Renal cortical epithelial cell (primary cell): ENCODE measurements at places on chromosomes 5 and 9.

GRCh38 chr5:1743769-1744085 lies 55.9 kb downstream of the MRPL36 start:
- DNase-seq = no peak

DNA sequence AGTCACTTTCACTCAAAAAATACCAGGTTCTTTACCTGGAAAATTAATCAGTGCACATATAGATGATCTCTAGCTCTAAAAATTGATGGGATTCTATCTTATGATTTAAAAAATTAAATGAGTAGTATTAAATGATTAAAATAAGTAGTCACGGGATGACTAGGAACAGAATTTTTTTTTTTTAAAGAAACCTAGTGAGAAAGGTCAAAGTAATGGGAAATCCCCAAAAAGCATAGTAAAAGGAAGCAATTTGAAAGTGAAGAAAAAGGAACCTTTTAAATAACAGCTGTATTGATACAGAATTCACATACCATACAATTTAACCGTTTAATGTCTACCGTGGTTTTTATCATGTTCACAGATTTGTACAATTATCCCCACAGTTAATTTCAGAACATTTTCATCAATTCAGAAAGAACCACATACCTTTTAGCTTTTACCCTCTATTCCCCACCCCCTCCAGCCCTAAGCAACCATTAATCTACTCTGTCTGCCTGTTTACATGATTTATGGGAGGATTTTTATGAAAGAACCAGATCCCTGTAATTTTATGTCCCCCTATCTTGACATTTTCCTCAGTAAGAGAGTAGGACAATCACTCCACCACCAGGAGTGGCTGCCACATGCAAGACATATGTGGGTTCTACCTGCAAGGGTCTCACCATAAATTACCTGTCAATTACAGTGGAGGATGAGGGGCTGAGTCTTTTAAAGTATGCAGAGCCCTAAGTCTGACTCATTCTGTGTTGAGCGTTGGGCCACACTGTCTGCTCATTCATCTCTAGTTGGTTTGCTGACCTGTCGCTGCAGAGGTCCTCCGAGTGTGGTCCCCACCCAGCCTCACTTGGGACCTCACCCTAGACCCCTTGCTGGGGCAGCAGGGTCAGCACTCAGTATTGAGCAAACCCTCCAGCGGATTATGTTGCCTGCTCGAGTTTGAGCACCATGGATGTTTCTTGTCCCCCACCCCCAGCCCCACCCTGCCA lies 16.0 kb downstream of the ANKRD33B start:
- DNase-seq = no peak

GRCh38 chr5:14254686-14255085 lies 111.5 kb downstream of the TRIO start:
- no peak for DNase-seq

GRCh38 chr9:122619996-122620395 lies 5.5 kb downstream of the OR1Q1 start:
- no peak for DNase-seq

- DNase-seq = no peak
Observed at GRCh38 chr5:173973616-173973969, 15.4 kb upstream of the C5orf47 start.

GRCh38 chr9:121672986-121673385 lies 21.6 kb downstream of the DAB2IP start:
- DNase-seq = no peak

DNA sequence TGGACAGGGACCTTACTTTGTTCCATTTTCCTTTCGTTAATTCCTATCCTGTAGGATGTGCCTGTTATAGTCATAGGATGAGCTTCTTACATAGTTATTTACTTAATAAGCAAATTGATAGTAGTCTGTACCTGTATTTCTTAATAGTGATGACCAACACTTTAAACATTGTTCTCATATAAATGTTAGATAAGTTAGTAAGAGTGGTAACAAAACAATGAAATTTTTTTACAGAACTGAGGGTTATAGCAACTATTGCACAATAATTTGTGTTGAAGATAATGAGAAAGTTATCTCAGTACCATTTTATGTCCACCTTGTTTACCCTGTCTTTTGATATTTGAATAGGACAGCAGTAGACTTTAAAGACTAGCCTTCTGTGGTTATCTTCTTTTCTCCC lies 162.9 kb upstream of the ELL2 start:
- DNase-seq = no peak

GRCh38 chr5:170861917-170862766 lies at the start of gene RANBP17:
TSS of gene RANBP17 (plus strand) at chr5:170862018.
- DNase-seq = no peak

DNA sequence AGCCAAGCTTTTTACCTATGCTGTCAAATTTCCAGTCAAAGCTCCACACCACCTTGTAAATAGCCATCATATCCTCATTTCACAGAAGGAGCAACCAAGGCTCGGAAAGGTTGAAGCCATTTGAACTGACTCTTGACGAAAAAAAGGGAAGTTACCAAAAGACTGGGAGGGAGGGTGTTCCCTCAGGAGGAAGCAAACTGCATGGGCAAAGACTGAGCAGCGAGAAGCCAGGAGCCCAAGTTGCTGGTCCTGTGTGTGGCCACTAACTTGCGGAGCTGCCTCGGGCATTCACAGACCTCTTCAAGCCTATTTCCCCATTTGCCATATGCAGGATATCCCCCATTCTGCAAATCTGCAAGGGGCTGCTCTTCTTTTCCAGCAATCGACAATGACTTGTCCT lies 37.4 kb downstream of the TTLL11 start:
- no peak for DNase-seq
